ENCODE measurements at places on chromosomes 5 and 9.

DNA sequence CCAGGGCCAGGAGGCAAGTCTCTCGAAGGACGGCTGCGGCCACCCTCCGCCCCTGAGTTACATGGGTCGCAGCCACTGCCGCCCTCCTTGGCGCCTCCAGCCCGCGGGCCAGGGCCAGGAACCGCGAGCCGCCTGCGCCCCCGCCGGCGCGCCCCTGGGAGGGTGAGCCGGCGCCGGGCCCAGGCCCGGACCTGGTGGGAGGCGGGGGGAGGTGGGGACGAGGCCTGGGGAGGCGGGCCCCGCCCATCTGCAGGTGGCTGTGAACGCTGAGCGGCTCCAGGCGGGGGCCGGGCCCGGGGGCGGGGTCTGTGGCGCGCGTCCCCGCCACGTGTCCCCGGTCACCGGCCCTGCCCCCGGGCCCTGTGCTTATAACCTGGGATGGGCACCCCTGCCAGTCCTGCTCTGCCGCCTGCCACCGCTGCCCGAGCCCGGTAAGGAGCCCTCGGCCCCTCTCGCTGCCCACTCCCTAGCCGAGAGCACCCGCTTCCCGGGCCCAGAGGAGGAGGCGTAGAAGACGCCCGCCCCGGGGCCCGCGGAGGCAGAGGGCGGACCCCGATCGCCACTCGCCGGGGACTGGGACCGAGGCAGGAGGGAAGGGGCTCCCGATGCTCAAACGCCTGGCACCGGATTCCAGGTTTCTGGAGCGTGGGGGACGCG lies at the start of gene ASS1:
Gene ASS1, plus strand, starts transcription at position 397 of the 657 bp plus-strand sequence. CDS start 7,268 bp downstream, outside the sequence.
- peak; percentile 60 for DNase-seq

GRCh38 chr9:13244181-13244580 lies 35.3 kb downstream of the MPDZ start:
- DNase-seq, result no peak

- DNase-seq, result no peak
Measured at GRCh38 chr5:5633579-5633978, 211.1 kb downstream of the ICE1 start.

DNA sequence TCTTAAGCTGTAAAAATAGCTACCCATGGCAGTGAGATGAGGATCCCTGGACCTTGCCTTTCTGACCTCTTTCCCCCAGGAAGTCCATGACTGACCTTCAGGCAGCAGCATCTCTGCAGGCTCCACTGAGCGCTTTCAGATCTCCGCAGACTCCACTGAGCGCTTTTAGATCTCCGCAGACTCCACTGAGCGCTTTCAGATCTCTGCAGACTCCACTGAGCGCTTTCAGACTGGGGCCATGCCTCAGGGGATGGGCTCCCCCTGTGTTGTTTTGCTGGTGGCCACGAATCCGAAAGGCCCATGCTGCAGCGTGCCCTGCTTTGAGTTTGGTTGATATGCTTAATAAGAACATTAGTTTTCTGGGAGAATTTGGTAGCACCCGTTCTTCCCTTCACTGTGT lies 254.2 kb downstream of the FANCC start:
- DNase-seq, result no peak

DNA sequence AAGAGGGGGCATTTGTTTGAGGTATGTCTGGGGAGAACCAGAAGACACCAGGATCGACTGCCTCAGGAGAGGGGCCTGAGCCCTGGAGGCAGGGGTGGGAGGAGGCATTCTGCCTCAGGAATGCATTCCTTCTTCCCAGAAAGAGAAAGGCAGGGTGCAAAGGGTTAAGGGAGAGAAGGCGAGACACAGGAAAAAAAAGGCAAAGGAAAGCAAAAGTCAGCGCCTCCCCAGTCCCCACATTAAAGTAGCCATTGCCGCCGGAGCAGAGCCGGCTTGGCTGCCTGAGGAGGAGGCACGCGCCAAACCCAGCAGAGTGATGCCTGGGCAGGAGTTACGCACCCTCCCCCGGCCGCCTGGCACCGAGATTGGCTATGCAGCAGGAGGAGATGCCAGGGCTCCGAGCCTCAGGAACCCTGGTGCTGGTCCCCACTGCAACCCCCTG lies 123.8 kb upstream of the PHYKPL start:
- no peak for DNase-seq

- DNase-seq, result no peak
Measured at GRCh38 chr5:174246743-174247142, 201.2 kb downstream of the NSG2 start.

GRCh38 chr5:1124205-1125029 lies 12.6 kb upstream of the SLC12A7 start:
- no peak for DNase-seq

DNA sequence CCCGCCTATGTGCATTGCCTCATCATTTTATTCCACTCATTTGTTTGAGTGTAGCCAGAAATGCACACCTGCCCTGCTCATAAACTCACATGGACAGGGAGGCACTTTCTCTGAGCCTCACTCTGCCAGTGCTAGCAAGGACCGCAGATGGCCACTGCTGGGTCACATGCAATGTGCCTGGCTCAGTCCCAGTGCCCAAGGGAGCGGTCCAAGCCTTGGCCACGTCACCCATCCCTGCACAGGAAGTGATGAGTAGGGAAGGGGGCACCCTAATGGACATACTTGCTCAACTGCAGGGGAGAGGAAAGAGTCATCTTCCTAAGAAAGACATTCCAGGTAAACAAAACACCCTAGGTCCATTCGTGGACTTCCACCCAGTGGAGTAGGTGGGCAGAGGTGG lies 630.9 kb downstream of the IRX1 start:
- no peak for DNase-seq

DNA sequence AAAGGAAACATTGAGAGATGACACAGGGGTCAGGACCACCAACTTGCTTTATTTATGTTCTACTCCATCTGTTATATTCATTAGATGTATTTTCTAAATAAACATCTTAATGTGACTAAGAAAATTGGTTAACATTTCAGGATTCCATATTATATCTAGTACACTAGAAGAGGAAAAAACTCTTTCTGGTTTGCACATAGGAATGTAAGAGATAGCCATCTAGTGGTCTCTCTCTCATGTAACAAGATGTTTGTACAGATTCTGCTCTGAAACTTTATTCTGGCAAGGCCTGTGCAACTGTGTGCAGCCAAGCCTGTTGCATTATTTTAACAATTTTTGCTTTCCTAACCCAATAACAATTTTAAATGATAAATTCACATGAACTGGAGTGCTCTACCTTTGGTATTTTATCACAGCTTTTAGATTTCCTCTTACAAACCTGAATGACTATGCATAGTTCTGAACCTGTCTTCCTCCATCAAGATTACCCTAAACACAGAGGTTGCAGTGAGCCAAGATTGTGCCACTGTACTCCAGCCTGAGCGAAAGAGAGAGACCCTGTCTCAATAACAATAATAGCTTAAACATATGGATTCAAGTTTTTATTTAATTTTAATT lies 148.2 kb downstream of the GIN1 start:
- DNase-seq, result no peak

- no peak for DNase-seq
Measured at GRCh38 chr9:10686943-10687342, 74.1 kb upstream of the PTPRD start.

GRCh38 chr9:110142868-110143481 lies 65.0 kb downstream of the C9orf152 start:
- no peak for DNase-seq

DNA sequence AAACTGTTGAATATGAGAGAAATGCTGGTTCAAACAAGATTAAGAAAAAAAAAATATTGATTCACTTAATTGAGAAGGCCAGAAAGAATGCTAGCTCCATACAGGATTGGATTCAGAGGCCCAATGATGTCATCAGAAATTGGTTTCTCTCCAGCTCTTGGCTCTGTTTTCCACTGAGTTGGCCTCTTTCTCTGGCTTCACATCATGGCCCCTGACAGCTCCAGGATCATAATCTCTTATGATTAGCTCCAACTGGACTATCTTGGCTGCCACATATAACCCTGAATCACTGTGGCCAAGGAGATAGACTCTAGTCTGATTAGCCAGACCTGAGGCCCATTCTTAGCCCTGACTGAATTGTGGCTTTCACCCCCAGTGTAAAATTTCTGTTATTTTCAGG lies 244.7 kb upstream of the GRAMD2B start:
- no peak for DNase-seq

DNA sequence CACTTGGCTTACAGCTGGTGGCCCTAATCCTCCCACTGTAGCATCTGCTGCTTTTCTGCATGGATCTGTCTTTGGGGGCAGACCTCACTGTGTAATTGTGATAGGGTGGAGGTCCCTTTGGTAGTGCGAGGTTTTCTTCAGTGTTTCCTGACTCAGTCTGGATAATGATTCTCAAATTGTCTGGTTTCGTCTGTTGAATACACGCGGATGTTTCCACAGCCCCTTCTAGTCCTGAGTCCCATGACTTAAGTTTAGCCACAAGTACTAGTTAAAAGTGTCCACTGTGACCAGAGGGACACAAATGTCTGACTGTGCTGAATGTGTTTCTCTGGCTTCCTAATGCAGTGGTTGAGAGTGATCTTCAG lies 70.5 kb downstream of the LMNB1 start:
- no peak for DNase-seq

DNA sequence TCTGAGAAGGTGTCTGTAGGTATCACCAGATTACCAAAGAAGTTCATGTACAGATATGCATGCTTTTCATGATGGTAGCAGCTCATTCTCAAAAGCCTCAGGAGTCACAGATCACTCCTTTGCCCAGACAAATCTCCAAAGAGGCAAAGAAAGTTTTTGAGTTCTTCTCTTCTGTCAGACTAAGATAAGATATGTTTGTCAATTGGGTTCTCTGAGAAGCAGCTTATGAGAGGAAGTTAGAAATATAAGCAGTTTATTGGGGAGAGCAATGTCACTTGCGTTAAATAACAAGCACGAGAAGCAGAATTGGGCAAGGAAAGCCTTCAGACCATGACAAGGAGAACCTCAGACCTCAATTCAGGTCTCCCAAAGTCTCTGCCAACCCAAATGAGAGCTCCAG lies 219.2 kb upstream of the KLF4 start:
- DNase-seq, result no peak

DNA sequence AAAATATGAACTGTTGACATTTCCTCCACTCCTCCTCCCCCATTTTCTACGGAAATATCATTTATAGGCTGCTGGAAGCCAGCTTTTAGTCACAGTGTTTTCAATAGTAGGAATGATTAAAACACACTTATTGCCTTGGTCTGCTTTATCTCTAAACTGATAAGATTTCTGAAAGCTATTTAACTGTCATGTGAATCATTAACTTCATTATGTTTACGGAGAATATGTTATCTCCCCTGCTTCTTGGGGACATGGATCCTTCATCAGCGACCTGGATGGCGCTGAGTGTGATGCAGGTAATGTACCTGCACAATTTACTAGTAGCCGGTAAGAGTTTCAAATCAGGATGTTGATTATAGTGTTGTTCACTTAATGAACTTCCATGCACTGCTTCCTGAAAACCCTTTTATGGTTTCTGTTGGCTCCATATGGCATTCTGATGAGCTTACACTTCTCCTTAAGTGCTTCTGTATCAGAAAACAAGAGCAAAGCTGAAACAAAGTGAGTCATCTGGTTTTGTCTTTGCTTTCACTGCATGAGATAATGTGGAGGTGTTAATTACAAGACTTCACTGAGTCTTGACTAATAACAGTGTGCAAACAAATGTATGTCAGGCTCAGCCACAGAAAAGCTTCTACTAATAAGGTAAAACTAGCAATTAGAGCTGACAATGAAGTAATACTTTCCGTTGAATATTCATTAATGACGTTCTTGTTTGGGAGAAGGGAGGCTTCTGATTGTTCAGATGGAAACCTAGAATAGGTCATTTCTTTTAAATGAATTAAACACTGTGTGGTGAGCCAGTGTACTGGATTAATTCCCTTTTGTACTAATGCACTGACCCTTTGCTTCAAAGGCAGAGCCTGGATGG lies 162.4 kb upstream of the ZNF608 start:
- no peak for DNase-seq

- DNase-seq, result no peak
Measured at GRCh38 chr9:12604164-12604821, 88.9 kb upstream of the TYRP1 start.

- DNase-seq, result peak; percentile 44
Measured at GRCh38 chr5:74865804-74866595, at the start of gene FAM169A. TSS of gene FAM169A (minus strand) at chr5:74866387. CDS start at chr5:74841676, 24,711 bp downstream.

DNA sequence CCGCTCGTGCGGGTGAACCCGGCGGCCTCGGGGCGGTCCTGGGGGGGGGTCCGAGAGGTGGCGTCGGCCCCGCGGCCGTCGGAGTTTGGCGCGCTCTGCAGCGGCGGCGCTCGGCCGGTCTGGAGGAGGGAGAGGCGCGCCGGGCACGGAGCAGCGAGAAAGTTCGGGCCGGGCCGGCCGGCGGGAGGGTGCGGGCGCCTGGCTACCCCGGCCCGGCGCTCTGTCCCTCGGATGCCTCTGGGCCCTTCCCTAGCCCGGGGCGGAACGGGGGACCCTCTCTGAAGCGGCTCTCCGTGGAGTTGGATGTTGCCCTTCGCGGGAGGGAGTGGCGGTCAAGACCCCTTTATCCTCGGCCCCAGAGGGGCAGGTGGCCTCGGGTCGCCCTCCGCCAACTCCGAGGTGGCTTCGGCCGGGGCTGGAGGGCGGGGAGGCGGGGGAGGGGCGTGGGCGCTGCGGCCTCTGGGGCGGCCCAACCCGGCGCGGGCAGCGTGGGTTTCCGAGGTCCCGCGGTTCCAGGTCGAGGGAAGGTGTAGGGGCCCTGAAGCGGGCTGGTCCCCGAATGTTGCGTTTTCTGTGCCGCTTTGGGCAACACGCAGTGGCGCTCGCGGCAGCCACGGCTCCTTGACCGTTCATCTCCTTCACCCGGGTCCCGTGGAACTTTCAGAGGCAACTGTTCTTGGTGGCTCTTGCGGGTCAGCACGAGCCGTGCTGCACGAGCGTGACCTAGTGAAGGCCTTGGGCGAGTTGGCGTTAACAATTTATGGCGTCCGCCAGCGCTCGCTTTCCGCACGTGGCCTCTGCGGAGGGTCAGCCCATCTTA lies 290.5 kb downstream of the DOCK8 start:
- peak; percentile 16 for DNase-seq

- no peak for DNase-seq
Measured at GRCh38 chr9:21747175-21747574, 55.3 kb upstream of the MTAP start.

DNA sequence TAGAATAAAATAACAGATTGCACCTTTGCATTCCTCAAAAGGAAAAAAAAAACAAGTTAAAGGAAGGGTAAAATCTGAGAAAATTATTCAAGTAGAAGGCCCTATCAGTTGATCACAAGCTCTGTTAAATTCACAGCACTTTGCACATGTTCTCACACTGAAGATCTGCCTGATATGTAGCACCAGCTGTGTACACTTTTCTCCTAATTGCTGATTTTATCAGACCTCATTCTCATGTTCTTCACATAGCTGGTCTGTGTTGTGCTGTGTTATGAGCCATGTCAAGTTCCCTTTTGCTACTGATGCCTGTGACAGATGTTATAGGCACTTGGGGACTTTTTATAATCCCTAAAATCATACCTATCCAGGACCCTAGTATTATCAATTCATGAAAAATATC lies 390.4 kb upstream of the PRR16 start:
- no peak for DNase-seq

- no peak for DNase-seq
Measured at GRCh38 chr9:15722888-15723287, 170.0 kb downstream of the CCDC171 start.

- no peak for DNase-seq
Measured at GRCh38 chr5:6354848-6355247, 23.5 kb downstream of the MED10 start.
